ENCODE measurements at places on chromosomes 4 and X.

- DNase-seq, result no peak
Observed at GRCh38 chrX:134444681-134445080, 15.3 kb upstream of the HPRT1 start.

- DNase-seq, result no peak
Observed at GRCh38 chr4:3873408-3874027, 107.3 kb downstream of the ADRA2C start.

GRCh38 chrX:65596270-65597034, 61.9 kb upstream of the LAS1L start:
- no peak for DNase-seq

- no peak for DNase-seq
Observed at GRCh38 chr4:89739311-89739988, 97.5 kb downstream of the SNCA start.

DNA sequence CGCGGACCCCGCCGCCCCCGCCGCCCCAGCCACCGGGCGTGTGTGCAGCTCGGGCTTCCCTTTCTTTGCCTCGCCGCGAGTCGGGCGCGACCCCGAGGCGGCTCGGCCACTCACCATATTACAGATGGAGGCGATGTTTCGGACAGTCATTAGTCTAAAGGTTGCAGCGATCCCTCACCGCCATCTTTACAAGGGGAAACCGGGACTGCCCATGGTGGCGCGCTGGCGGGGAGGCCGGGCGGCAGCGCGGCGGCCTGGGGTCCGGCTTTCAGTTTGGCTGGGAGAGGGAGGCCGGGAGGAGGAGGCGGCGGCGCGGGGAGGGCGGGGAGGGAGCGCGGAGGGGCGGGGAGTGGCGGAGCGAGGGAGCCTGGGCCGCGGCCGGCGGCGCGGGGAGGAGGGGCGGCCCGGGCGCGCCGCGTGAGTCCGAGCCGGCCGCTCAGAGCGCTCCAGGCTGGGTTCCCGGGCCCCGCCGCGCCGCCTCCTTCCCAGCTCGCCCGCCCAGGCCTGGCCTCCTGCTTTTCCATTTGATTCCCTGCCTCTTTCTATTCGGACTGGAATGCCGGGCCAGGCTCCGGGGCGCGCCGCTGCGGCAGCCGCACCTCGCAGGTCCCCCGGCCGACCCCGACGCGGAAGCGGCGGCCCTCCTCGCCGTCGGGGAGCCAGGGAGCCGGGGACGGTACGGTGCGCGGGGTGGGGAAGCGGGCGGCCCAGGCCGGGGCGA, at the start of gene USP46:
USP46 (minus strand) TSS at position 301 of the 721 bp plus-strand sequence; CDS start at position 150, 151 bp downstream.
- peak; percentile 25 for DNase-seq

GRCh38 chrX:31333165-31333831, 261.5 kb upstream of the FTHL17 start:
- DNase-seq, result no peak

DNA sequence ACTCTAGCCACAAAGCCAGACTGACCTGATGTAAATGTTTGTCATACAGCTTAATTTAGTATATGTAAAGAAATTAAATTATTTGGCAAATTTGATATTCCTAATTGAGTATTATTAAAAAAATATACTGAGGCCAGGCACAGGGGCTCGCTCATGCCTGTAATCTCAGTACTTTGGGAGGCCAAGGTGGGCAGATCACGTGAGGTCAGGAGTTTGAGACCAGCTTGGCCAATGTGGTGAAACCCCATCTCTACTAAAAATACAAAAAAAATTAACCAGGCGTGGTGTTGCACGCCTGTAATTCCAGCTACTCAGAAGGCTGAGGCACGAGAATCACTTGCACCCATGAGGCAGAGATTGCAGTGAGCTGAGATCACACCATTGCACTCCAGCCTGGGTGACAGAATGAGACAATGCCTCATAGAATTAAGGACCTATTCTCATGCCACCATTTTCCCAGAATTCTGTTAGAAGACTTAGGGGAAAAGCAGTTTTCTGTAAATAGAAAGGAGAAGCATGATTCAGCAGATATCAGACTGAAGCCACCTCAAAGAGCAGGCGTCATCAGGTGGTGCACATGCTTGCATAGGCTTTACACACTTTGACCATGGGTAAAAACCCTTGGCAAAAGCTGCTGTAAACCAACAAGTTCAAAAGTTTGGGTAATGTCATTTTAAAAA, 6.1 kb downstream of the UBQLN2 start:
- no peak for DNase-seq

DNA sequence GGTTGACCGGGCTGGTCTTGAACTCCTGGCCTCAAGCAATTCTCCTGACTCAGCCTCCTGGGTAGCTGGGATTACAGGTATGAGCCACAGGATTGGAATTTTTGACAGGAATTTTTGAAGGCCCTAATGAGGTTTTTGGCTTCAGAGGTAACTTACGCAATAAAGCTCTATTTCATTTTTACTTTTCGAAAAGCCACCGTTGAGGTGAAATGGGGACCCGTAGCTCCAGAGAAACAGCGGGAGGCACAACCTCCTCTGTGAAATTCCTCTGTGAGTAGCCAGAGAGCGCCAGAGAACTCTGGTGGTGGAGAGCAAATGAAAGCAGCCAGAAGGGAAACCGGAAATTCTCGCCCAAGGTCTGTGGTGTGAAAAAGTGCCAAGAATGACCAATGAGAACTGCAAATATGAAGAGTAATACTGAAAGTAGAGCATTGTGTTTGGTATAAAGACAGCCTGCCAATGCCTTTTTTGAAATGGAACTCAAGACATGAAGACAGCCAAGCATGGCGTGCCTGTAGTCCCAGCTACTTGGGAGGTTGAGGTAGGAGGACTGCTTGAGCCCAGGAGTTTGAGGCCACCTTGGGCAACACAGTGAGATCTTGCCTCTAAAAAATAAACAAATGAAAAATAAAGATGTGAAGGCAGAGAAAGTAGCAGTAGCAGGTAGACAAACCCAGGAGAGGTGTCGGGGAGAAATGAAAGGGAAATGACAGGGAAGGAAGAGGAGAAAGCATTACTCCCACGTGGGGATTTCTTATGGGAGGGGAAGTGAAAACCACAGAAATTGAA, 33.0 kb upstream of the TMEM131L start:
- DNase-seq, result peak; percentile 47

- no peak for DNase-seq
Observed at GRCh38 chr4:79863333-79863732, 209.7 kb downstream of the ANTXR2 start.

DNA sequence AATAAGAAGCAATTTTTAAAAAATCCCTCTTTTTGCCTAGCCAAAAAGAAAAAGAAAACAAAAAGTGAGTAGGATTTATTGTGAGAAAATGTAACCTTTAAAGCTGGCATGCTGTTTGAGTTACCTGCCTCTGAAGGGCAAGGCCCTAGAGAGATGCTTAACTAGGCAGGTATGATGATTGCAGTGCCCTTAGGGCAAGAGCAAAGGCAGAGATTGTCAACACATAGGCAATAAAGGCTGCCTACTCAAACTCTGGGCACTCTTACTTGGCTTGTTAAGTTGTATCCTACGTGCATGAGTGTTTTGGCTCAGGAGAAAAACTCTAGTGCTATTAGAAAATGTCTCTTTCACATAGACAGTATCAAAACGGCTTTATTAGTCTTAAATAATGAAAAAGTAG, 306.0 kb downstream of the RPA4 start:
- no peak for DNase-seq

- no peak for DNase-seq
Observed at GRCh38 chr4:151276787-151277562, at the start of gene PRSS48. Gene PRSS48 (plus strand): TSS chr4:151277161. CDS start chr4:151277173, 12 bp downstream.

GRCh38 chr4:37216209-37216608, 28.3 kb upstream of the NWD2 start:
- DNase-seq, result no peak

DNA sequence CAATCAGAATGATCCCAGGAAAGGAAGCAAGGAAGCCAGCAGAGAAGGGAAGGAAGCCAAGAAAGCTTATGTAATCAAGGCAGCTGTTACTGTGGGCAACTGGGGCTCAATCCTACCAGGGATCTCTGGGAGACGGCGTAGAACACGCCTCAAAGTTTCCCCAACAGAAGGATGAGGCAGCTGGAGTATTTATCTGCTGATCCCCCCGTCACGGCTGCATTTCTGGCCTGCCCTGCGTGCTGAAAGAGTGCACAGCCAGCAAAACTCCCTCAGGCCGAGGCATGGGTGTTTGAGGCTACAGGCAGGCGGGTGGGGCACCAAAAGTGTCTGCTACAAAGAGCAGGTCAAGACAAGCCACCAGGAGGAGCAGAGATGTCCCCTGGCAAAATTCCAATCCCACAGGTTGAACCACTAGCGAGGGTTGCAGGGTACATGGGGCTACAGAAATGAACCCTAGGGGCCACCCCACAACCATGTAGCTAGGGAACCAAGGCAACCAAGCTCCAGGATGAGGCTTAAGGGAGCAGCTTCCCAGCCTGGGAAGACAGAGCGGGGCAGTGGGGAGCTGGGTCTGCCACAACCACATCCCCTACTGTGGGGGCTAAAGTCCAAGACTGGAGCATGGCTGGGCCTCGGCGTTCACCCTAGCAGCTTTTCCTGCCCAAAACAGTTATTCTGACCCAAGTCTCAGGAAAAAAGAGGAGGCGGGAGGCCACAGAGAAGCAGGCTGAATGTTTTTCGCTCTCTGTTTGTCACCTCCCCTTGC, 113.4 kb downstream of the BCOR start:
- no peak for DNase-seq

- no peak for DNase-seq
Observed at GRCh38 chr4:94833394-94833793, 75.6 kb downstream of the BMPR1B start.

Measured in activated CD4-positive, CD25-positive, alpha-beta regulatory T cell (primary cell).